AG04449 (cell line): ENCODE measurements at places on chromosomes 11 and 22.

- peak; percentile 99 for DNase-seq
These were observed at the start of gene EMSY for GRCh38 chr11:76444384-76445120. EMSY (plus strand) TSS chr11:76445018; CDS start chr11:76446939, 1,921 bp downstream.

DNA sequence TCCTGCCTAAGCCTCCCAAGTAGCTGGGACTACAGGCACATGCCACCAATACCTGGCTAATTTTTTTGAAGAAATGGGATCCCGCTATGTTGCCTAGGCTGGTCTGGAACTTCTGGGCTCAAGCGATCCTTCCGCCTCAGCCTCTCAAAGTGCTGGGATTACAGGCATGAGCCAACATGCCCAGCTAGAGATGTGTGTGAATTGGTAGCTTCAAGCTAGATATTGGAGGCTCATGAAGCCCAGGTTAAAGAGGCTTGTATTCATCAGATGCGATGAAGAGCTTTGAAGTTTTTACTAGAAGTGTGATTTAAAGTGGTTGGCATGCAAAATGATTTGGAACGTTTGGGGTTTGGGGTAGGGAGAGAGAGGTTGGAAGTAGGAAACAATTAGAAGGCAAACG, 19.6 kb downstream of the NF2 start:
- no peak for DNase-seq

GRCh38 chr11:120883404-120884080, 140.4 kb upstream of the TBCEL start:
- DNase-seq = no peak

DNA sequence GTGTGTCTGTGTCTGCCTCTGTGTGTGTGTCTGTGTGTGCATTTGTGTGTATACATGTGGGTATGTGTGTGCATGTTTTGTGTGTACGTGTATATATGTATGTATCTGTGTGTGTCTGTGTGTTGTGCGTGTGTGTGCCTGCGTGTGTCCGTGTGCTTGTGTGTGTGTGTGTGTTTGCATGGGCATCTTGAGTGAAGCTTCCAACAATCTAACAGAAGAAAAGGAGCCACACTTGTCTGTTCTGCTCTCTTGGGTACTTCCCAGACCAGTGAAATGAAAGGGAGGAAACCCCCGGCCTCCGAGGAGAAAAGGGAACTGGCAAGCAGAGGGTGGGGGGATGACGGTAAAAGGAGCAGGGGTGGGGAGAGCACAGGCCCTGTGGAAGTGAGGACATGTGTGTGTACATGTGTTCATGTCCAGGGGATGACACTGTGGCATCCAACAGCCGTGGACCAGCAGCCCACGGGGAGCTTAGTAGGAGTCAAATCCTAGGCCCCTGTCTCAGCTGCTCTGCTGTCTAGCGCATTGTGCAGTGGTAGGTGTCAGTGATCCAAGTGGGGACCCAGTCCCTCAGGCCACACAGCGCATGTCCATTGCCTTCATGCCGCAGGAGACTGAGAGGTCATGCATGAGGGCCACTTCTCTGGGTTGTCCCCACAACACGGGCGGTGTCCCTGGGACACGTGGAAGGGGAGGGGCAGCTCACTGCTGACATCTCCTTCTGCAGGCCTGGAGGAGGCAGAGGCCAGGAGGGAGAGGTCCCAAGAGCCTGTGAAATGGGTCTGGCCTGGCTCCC, 8.1 kb downstream of the CSF2RB start:
- DNase-seq = no peak

DNA sequence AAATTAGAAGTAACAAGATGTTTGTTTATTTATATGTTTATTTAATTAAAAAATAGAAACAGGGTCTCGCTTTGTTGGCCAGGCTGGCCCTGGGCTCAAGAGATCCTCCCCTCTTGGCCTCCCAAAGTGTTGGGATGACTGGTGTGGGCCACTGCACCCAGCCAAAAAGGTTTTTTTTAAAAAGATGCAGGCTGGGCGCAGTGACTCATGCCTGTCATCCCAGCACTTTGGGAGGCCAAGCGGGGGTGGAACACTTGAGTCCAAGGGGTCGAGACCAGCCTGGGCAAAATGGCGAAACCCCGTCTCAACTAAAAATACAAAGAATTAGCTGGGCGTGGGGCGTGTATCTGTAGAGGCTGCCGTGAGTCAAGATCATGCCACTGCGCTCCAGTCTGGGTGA, 13.4 kb downstream of the DRD4 start:
- DNase-seq = no peak

- no peak for DNase-seq
These were observed 611.7 kb downstream of the SOX6 start for GRCh38 chr11:15744693-15745092.

GRCh38 chr11:3826721-3827120, 14.0 kb downstream of the RHOG start:
- no peak for DNase-seq

- DNase-seq = no peak
These were observed 12.8 kb downstream of the PLAAT4 start for GRCh38 chr11:63549411-63549810.

DNA sequence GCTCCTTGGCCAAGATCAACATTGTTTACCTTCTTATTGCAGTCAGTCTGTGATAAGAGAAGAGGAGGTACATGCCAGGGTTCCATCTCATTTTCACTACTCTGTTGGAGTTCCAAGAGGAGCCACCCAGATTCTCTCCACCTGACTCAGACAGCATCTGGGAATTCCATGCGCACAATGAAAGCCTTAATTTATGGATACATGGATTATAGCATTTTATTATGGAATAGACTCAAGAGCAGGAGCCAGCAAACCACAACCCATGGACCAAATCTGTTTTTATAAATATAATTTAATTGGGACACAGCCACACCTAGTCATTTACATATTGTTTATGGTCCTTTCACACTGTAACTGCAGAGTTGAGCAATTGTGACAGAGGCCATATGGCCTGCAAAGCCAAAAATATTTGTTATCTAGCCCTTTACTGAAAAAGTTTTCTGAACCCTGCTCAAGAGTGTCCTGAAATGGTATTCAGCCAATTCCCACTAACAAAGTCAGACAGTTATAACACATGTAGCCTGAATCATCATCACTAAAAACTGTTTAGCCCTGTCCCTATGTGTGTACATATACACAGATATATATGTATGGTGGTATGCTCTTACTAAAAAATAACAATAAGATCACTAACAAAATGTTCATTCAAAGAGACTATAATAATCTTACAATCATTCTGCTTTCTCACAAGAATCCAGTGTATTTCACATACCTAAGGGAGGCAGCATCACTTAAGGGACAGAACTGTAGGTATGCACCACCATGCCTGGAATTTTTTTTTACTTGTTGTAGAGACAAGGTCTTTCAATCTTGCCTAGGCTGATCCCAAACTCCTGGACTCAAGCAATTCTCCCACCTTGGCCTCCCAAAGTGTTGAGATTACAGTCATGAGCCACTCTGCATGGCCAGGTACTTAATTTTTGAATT, 104.5 kb upstream of the TEAD1 start:
- no peak for DNase-seq

- no peak for DNase-seq
These were observed 295.6 kb downstream of the NTM start for GRCh38 chr11:131666006-131666405.

DNA sequence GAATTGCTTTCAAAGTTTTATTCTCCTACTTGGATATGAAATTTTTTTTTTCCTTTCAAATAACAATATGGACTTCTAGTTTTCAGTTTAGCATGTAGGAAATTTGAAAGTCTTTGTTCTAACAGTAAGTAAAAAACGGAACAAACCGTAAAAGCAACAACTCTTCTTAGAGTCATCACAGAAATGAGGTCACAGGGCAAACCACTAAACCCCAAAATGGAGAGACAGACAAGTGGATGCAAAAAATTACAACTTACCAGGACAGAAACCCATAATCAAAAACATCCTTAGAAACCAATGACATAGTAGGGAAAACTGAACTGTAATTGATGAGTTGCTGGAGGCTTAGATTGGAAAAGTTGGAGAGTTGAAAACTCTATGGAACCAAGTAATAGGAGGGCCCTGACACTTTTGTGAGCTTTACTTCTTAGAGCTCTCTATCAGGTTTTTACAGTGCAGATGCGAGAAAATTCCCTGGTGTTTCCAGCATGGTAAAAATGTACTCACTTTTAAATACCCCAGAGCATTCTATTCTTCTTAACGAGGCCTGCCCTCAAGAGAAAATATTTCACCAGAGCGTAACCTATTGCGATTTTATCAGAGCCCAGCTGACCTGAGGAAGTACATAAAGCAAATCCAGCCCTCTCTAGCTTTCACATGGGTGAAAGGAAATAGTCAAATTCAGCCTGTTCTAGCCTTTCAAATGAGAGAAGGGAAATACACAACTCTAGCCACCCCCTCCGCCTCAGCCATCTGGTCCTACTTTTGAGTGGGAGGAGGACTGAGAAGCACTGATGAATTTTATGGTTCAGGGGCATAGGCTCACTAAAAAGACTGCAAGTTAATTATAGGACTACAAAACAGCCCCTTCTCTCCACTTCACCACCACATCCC, 39.1 kb downstream of the CASP12 start:
- DNase-seq = no peak

- no peak for DNase-seq
These were observed 31.2 kb downstream of the LDLRAD3 start for GRCh38 chr11:35974882-35975589.

DNA sequence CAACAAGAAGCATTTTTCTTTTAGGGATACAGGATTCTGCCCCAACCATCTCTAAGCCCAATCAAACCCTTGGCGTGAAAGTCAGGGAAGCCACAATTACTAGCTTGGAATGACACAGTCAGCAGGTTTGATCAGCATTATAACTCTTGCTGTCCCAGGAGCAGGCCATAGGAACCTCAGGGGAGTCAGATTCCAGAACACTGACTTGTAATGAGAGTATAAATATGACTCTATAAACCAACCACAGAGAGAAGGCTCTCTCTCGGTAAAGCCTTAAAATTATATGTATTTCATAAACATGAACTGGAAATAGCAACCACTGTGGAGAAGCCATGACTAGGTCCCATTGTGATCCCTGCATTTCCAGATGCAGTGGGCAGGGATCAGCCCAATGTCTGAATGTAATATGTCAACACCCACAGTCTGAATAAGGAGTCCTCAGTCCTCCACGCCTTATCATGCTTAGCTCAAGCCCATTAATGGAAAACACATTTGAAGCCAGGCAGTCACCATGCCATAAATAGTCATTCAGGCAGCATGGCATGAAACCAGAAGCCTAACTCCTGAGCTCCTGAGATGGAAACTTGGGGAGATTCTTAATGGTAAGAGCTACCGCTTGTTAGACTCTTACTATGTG, 99.1 kb upstream of the MTNR1B start:
- DNase-seq = no peak

DNA sequence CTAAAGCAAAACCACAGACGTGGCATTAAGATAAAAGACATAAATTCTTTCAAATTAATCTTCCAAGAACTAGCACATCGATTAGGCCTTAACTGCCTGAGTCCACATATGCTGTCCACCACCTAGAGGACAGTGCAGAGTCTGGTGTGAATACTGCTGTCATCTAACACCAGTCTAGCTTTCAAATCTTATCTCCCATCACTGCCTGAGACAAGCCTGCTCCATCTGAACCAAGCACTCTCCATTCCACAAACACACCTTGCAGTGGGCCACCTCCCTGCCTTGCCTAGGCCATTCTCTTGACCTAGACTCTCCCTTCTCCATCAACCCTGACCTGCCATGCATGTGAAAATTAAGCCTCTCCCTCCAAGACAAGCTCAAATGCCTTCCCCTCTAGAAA, 129.5 kb upstream of the PITPNB start:
- no peak for DNase-seq

DNA sequence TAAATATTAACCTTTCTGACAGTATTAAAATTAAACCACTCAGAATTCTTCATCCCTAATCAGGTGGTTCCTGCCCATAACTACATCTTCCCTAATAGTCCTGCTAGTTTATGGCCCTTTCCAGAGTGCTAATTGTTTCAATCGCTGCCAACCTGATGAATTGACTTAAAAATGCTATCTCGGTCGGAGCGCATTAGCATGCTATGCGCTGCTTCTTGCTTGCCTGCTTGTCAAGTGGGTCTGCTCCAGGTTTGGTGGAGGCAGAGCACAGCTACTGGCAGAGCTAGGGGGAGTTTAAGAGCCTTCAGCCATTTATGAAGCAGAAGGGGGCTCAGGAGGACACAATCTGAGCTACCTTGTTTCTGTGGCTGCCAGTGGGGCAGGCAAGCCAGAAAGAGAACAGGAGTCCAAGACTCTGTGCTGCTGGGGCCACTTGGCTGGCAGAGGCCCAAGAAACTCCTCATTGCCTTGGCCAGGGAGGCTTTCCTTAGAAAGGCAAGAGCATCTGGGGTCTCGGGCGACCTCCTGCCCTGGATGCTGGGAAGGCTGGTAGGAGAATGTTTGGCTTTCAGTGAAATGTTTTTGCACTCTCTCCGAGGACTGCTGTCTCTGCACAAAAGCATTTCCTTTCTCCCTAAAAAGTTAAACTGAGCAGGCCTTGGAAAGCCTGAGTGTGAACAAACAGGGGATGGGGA, 62.1 kb upstream of the PHOX2A start:
- no peak for DNase-seq

- no peak for DNase-seq
These were observed 13.7 kb downstream of the CYB561A3 start for GRCh38 chr11:61347916-61348461.

- no peak for DNase-seq
These were observed 24.0 kb downstream of the TSPAN18 start for GRCh38 chr11:44750551-44751465.

DNA sequence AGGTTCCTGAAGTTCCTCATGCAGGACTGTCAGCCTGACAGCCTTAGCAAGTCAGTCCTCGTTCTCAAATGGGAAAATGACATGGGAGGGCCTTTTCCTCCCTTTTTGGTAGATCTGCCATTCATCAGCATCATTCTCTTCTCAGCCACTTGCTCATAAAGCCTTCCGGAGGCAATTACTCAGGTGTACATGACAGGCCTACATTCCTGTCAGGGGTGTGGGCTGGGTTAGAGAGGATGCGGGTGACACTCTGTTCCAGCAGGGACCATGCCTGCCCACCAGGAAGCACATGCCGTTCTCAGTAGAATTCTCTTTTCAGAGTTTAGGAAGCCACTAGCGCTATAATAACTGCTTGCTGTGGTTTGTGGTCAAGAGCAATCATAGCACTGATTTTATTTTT, 24.2 kb upstream of the ANKK1 start:
- no peak for DNase-seq

DNA sequence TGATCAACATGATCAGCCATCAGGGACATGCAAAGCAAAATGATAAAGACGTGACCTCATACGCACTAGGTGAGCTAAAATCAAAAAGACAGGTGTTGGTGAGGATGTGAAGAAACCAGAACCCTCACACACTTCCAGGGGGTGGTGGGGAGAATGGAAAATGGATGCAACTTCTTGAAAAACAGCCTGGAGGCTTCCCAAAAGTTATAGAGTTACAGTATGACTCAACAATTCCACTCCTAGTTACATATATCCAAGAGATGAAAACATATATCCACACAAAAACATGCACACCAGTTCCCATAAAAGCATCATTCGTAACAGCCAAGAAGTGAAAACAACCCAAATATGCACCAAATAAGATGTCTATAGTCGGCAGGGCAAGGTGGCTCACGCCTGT, 42.1 kb upstream of the APLNR start:
- DNase-seq = no peak

DNA sequence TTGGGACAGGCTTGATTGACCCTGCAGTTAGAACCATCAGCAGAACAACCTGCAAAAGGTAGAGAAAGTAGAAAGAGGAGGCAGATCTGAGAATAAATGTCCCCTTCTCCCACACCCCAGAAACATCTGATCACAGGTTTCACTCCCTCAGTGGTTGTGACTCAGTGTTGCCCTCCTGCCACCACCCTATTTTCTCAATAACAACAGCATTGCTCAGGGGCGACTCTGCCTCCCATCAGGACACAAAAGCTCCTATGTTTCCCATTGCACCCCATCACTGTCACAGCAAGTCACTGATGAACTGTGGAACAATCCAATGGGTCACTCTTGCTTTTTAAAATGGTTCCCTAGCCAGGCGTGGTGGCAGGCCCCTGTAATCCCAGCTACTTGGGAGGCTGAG, 110.2 kb downstream of the RASSF10 start:
- no peak for DNase-seq
